CD4-positive, alpha-beta T cell (primary cell): ENCODE measurements at places on chromosomes 4 and X.

DNA sequence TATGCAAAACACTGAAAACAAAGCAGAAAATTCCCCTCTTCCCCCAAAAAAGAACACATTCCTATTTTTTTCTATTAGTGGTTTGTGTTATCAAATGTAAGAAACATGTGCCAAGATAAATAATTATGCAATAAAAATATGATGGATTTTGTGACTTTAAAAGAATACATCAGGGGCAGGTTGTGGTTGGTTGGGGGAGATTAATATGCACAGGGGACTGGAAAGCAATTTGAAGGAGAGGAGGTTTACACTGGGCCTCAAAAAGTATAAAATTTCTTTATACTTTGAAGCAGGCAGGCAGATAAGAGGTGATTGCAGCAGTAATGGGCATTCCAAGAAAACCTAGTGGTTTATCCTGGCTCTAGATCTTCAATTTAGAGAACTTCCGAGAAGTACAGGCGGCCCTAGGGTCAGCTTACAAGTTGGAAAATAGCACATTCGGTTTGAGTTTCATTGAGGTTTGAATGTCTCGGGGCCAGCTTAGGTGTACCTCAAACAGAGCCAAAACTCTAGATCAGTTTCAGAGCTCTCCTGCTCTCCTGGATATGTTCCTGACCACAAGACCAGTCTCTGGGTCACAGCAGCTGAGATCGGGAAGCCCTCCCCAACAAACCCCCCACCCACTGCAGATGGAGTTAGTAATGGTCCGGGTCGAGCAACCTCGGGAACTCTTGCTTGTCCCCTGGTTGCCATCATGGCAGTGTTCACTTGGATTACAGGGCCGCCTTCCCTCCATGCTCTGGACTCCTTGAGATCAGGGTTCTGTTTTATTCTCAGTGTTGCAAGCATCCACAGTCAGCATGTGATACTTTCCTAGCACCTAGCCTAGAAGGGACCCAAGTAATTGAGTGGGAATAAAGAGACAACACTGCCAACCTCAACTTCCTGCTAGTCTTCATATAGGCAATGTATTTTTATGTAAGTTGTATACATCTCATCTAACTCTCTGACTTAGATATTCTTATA is 112.1 kb upstream of the DDIT4L start:
- DNase-seq, result no peak

DNA sequence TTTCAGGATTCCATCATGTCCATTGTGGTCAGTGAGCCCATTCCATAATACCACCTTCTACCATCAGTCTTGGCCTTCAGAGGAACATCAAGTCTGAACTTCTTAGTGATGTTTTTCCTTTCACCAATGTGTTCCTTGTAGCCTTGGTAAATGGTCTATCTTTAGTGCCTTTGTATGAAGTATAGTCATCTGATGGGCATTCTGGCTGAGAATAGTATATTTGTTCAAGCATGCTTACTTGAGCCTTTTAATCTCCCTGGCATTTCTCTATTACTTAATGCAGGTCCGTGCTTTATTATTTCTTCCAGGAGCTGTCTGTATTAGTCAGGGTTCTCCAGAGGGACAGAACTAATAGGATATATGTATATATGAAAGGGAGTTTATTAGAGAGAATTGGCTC is 99.7 kb downstream of the TLL1 start:
- no peak for DNase-seq

GRCh38 chrX:23292988-23293651 is 41.5 kb upstream of the PTCHD1 start:
- DNase-seq, result no peak

- DNase-seq, result no peak
Observed at GRCh38 chrX:66221856-66222255, 57.8 kb downstream of the HEPH start.

- DNase-seq, result no peak
Observed at GRCh38 chrX:46185923-46186810, 359.1 kb downstream of the ZNF674 start.
